ENCODE measurements at places on chromosomes 13 and 19. TPM values are rescaled to one million over a fixed set of nuclear protein-coding genes. Genes with fewer than 3 reads are reported as not detected.

The FUT1 gene
- total RNA-seq, result 0.54 TPM

The ZGLP1 gene
- 3.5 TPM for total RNA-seq

The PTGER1 gene
- 0.44 TPM for total RNA-seq

The CHAF1A gene
- 107 TPM for total RNA-seq

The DZIP1 gene
- 0.07 TPM for total RNA-seq

The GRIN2D gene
- total RNA-seq, result 0.17 TPM

The ZNF541 gene
- total RNA-seq, result 0.05 TPM

The MEIOSIN gene
- not detected for total RNA-seq

The SRRM5 gene
- total RNA-seq, result 0.10 TPM

The ERCC1 gene
- total RNA-seq, result 143 TPM

The PALM3 gene
- total RNA-seq, result 0.65 TPM

The CLEC4G gene
- total RNA-seq, result not detected

The BRCA2 gene
- total RNA-seq, result 18.9 TPM

The MVB12A gene
- 40.8 TPM for total RNA-seq

The ZNF730 gene
- total RNA-seq, result 0.21 TPM

The ZNF493 gene
- total RNA-seq, result 12.6 TPM

The AMH gene
- 4.5 TPM for total RNA-seq

The ZNF681 gene
- 3.0 TPM for total RNA-seq

GRCh38 chr19:12015753-12016116 is 19.7 kb downstream of the ZNF433 start:
- H3K36me3 ChIP-seq, result peaks cover 41% of the 10 kb centered on the region
- no peak for DNase-seq
- no peaks in the 10 kb centered on the region for H3K4me1 ChIP-seq
- H3K27me3 ChIP-seq, result no peaks in the 10 kb centered on the region

GRCh38 chr13:52034616-52035226 is 10.2 kb downstream of the UTP14C start:
- H3K27me3 ChIP-seq, result no peaks in the 10 kb centered on the region
- H3K36me3 ChIP-seq, result peaks cover 8% of the 10 kb centered on the region
- no peak for DNase-seq
- no peak overlapping the region for H3K27ac ChIP-seq
- no peaks in the 10 kb centered on the region for H3K4me1 ChIP-seq

- H3K27me3 ChIP-seq, result no peaks in the 10 kb centered on the region
- H3K4me1 ChIP-seq, result peaks cover 12% of the 10 kb centered on the region
- H3K4me3 ChIP-seq, result no peak overlapping the region
- peak overlapping the region; percentile 31 for H3K27ac ChIP-seq
- peaks cover 32% of the 10 kb centered on the region for H3K36me3 ChIP-seq
Measured at GRCh38 chr13:112874751-112875300, 94.2 kb upstream of the MCF2L start.

- H3K27me3 ChIP-seq, result no peaks in the 10 kb centered on the region
- H3K4me3 ChIP-seq, result no peak overlapping the region
- no peaks in the 10 kb centered on the region for H3K4me1 ChIP-seq
Measured at GRCh38 chr13:90430127-90430526, 917.4 kb upstream of the MIR17HG start.

GRCh38 chr19:34733266-34733745 is 737 bp upstream of the ZNF181 start:
- H3K4me1 ChIP-seq, result peaks cover 24% of the 10 kb centered on the region
- H3K27me3 ChIP-seq, result no peaks in the 10 kb centered on the region
- no peak for DNase-seq
- peak overlapping the region; percentile 95 for H3K27ac ChIP-seq
- peak overlapping the region; percentile 92 for H3K4me3 ChIP-seq

GRCh38 chr13:27822258-27822872 is 30.1 kb downstream of the GSX1 start:
- no peak overlapping the region for H3K27ac ChIP-seq
- no peaks in the 10 kb centered on the region for H3K4me1 ChIP-seq
- H3K4me3 ChIP-seq, result no peak overlapping the region
- DNase-seq, result no peak
- H3K36me3 ChIP-seq, result no peaks in the 10 kb centered on the region
- peaks cover 58% of the 10 kb centered on the region for H3K27me3 ChIP-seq

DNA sequence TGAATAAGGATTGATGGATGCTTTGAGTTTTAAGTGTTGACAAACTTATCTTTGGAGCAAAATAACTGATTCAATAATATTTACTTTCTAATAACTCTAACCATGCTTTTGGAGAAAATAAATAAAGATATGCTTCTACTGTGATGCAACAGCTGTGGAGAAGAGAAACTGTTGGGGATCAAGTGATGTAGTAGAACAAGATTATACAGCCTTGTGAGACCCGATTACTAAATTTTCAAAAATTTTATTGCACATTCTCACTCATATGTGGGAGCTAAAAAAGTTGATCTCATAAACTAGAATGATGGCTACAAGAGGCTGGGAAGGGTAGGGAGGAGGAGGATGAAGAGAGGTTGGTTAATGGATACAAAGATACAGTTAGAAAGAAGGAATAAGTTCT is 85.5 kb upstream of the OXGR1 start:
- H3K27ac ChIP-seq, result no peak overlapping the region
- H3K36me3 ChIP-seq, result no peaks in the 10 kb centered on the region
- no peak for DNase-seq

GRCh38 chr13:62781866-62782265 is 1366.2 kb upstream of the PCDH20 start:
- no peaks in the 10 kb centered on the region for H3K4me1 ChIP-seq
- H3K27ac ChIP-seq, result no peak overlapping the region
- H3K4me3 ChIP-seq, result no peak overlapping the region
- no peaks in the 10 kb centered on the region for H3K36me3 ChIP-seq
- H3K27me3 ChIP-seq, result no peaks in the 10 kb centered on the region

DNA sequence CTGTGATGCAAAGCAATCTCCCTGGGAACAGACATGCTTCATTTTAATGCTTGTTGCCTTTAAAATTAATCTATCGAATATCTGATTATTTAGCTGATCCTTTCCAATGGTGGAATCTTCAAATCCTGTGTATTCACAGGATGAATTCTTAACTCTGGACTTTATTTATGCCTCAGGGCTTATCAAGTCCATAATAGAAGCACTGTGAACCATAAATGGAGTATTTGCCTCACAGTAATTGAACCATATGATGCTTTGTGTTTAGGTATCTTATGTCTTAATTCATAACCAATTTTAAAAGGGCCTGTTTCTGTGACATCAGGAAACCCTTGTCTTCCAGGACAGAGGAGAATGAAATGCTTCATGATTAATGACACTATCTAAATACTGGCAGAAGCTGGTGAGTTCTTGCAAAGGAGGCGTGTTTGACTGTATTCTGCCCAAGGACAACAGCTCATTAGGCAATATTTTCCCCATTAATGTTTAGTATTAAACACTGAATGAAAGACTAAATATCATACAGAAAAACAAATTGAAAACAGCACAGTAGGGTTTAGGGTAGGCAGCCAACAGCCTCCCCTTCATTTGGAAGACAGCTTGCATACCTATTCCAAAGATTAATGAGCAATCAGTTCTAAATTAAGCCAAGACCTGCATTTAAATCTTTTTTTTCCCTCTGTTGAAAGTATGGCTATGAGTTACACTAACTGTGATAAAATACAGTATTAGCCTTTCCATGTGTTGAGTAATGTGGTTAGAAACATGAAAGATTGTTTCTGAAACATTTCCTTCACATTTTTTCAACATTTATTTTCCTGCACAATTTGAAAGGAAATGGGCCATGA is 709.4 kb downstream of the PCDH9 start:
- no peaks in the 10 kb centered on the region for H3K27me3 ChIP-seq
- no peak overlapping the region for H3K4me3 ChIP-seq
- H3K27ac ChIP-seq, result no peak overlapping the region
- H3K36me3 ChIP-seq, result no peaks in the 10 kb centered on the region
- no peak for DNase-seq

GRCh38 chr13:108624979-108625378 is 4.4 kb upstream of the MYO16 start:
- no peaks in the 10 kb centered on the region for H3K27me3 ChIP-seq
- no peaks in the 10 kb centered on the region for H3K36me3 ChIP-seq
- DNase-seq, result no peak
- no peaks in the 10 kb centered on the region for H3K4me1 ChIP-seq
- no peak overlapping the region for H3K4me3 ChIP-seq

DNA sequence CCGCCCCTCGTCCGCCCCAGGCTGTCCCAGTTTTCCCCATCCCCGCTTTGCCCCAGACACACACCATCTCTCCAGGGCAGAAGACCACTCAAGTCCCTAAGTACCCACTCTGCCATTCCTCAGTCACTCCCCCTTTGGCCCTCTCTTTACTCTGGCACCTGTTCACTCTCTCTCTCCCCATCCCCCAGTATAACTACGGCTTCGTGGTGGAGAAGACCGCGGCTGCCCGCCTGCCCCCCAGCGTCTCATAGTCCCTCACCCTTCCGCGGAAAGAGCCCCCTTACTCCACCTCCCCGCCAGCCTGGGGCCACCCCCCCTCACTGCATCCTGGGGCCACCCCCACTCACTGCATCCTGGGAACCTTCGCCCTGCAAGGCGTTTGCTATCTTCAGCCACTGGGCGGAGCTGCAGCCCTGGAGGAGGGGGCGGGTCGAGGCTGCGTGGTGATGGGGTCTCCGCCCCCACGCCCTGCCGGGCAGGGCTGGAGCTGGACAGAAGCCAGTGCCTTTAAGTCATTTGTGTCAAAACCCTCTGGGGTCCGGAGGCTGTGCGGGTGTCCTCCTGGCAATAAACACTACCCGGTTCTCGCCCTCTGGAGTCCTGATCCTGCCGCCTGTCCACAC is 5.0 kb downstream of the MVB12A start:
- H3K36me3 ChIP-seq, result no peaks in the 10 kb centered on the region
- H3K4me1 ChIP-seq, result peaks cover 6% of the 10 kb centered on the region
- no peaks in the 10 kb centered on the region for H3K27me3 ChIP-seq

DNA sequence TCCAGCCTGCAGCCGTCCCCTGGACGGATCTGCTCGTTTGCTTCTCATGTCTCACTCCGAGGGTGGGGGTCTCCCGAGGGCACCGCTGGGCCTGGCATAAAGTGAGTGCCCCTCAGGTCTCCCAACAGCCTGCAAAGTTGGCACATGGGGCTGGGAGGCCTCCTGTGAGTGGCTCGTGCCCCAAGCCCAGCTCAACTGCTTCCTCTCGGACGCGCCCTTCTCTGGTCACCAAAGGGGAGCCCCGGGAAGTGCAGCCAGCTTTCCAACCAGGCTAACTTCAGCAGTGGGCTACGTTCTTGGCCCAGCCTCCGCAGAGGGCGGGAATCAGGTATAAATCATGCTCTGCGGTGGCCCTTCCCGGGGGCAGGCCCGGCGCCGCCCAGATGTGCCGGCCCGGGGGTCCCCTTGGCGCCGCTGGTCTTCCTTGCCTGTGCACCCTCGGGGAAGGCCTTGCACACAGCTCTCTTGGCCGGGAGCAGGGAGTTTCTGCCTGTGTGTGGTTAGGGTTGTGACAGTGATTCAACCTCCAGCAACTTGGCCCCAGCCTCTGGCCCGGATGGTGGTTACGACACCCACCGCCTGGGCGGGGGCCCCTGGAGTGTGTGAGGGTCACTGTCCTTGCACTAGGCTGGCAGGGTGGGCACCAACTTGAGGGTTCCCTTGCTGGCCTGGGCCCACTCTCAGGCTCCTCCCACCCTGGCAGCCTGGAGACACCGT is 20.7 kb downstream of the CEBPG start:
- no peaks in the 10 kb centered on the region for H3K36me3 ChIP-seq
- no peak overlapping the region for H3K4me3 ChIP-seq
- no peak overlapping the region for H3K27ac ChIP-seq
- DNase-seq, result no peak
- H3K27me3 ChIP-seq, result no peaks in the 10 kb centered on the region
- H3K4me1 ChIP-seq, result no peaks in the 10 kb centered on the region

- H3K4me3 ChIP-seq, result no peak overlapping the region
- H3K36me3 ChIP-seq, result peaks cover 69% of the 10 kb centered on the region
- H3K4me1 ChIP-seq, result peaks cover 25% of the 10 kb centered on the region
- H3K27me3 ChIP-seq, result no peaks in the 10 kb centered on the region
- no peak for DNase-seq
Measured at GRCh38 chr13:42305503-42305902, 33.6 kb downstream of the AKAP11 start.

DNA sequence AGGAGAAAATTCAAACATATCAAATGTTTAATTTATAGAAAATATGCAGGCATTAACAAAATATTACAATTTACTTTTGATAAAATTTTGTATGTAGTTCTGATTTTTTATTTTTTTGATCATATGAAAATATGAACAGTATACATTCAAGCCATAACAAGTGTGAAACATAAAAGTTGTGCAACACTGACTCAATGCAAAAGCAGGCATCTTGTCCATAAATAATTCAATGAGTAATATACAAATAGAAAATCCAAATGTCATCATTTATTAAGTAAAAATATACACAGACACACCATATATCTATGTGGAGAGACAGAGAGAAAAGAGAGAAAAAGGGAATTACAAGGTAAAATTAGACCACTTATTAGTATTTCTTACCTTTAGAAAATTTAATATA is 1183.9 kb downstream of the SLITRK1 start:
- no peaks in the 10 kb centered on the region for H3K4me1 ChIP-seq
- no peak overlapping the region for H3K4me3 ChIP-seq
- H3K27me3 ChIP-seq, result peaks cover 2% of the 10 kb centered on the region
- H3K36me3 ChIP-seq, result no peaks in the 10 kb centered on the region

- H3K4me3 ChIP-seq, result no peak overlapping the region
- H3K4me1 ChIP-seq, result peaks cover 4% of the 10 kb centered on the region
- peaks cover 3% of the 10 kb centered on the region for H3K27me3 ChIP-seq
- DNase-seq, result no peak
Measured at GRCh38 chr19:38274739-38275138, 10.4 kb downstream of the SPINT2 start.

GRCh38 chr13:113148407-113148806 is 10.0 kb upstream of the PROZ start:
- H3K4me3 ChIP-seq, result no peak overlapping the region
- peaks cover 24% of the 10 kb centered on the region for H3K27me3 ChIP-seq
- H3K36me3 ChIP-seq, result no peaks in the 10 kb centered on the region
- DNase-seq, result no peak
- peaks cover 11% of the 10 kb centered on the region for H3K4me1 ChIP-seq

- no peak overlapping the region for H3K27ac ChIP-seq
- DNase-seq, result no peak
- peaks cover 26% of the 10 kb centered on the region for H3K27me3 ChIP-seq
- no peaks in the 10 kb centered on the region for H3K36me3 ChIP-seq
- H3K4me3 ChIP-seq, result no peak overlapping the region
- H3K4me1 ChIP-seq, result peaks cover 6% of the 10 kb centered on the region
Measured at GRCh38 chr19:51525651-51526050, 5.8 kb downstream of the SIGLEC6 start.

DNA sequence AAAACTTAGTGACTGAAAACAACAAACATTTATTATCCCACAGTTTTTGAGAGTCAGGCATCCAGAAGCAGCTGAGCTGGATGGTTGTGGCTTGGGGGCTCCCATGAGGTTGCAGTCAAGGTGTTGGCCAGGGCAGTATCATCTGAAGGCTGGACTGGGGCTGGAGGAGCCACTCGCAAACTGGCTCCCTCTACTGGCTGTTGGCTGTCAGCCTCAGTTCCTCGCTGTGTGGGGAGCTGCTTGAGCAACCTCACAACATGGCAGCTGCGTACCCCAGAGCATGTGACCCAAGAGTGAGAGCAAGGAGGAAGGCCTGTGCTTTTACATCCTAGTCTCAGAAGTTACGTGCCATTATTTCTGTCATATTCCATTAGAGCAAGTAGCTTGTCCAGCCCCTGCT is 9.7 kb downstream of the YJU2 start:
- DNase-seq, result no peak
- peaks cover 52% of the 10 kb centered on the region for H3K36me3 ChIP-seq
- H3K27ac ChIP-seq, result no peak overlapping the region
- H3K27me3 ChIP-seq, result no peaks in the 10 kb centered on the region

Data from activated T-helper 1 cell treated with anti-CD3 and anti-CD28 coated beads, Interleukin-12 subunit alpha, Interleukin-12 subunit beta, Interleukin-2, Interleukin-4 antibody, amounts not matched to agents 30 ng/mL and 10 ng/mL and 1 ng/mL, durations not matched to agents 14 hours and 24 hours and 36 hours (primary cell).